ENCODE measurements at places on chromosomes 5 and 9.

- peak; percentile 16 for DNase-seq
Observed at GRCh38 chr5:177519463-177520235, 2.9 kb upstream of the DDX41 start.

DNA sequence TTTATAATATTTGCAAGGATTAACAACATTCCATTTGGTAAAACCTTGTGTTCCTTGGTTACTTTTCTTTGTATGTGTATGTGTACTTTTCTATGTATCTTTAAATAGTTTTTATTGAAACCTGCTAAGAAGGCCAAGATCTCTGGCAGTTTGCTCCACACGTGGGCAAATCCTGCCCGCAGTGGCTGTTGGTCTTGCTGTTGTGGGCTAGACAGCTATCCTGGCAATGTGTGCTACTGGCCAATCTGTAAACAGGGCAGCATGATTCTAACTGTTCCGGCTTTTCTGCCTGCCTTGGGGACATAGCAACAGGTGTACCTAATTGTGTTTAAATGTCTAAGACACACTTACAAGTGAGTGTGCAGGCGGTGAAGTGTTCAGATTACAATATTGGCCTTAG lies 286.6 kb downstream of the RFX3 start:
- no peak for DNase-seq

DNA sequence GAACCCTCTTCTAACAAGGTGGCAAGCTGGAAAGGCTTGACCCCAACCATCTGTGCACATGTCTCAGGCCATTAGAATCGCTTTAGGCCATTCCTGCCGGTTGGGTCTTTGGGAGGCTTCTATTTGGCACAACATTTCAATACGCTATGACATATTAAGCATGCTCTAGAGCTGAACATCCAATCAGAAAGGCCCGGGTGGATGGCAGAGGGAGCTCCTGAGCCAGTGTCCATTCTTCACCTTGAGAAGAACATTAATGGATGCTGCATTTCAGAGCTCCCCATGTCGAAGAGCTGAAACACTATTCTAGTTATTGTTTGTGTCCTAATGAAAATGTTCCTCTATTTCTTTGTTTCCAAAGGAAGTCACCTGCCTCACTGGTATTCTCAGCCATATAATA lies 12.8 kb downstream of the SPATA9 start:
- no peak for DNase-seq

DNA sequence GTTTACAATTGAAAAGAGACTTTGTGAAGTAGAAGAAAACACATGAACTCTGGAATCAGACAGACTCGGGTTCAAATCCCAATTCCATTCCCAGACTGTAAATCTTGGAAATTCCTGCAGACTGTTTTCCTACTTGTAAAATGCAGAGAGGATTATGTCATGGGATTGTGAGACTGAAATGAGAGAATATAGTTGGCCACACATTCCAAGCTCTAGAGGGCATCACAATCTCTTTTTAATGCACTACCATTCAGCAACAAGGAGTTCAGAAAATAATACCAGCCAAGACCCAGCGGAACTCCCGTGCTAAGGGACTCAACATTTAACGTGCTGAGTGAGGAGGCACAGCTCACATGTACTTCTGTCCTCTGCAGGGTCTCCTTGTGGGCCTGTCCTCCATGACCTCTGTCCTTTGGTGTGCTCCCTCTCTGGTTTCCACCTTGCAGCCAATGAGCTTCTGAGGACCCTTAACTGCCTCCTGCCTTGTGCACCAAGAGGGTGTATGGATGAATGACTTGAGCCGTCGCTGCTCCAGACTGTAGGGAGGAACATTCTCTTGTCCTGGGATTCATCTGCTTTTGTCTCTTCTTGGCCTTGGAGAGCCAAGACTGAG lies 263.5 kb downstream of the NTRK2 start:
- no peak for DNase-seq

DNA sequence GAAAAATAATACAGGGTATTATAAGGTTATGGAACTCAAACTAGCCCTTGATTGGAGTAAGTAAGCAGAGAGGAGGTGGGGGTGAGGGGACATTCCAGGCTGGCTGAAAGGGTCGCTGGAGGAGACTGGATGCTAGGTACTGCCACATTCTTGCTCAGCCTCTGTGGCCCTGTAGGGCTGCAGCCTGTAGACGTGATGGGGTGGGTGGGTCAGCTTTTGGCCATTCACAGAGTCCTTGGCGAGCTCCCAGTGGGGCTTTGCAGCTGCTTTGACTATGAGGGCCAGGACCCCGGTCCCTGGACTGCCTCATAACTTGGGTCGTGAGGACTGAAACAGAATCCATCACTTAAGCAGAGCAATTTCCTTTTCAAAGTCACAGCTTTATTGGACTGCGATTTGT lies 4.2 kb upstream of the GDNF start:
- DNase-seq, result no peak

GRCh38 chr9:70502690-70503089 lies 88.2 kb upstream of the KLF9 start:
- DNase-seq, result no peak

DNA sequence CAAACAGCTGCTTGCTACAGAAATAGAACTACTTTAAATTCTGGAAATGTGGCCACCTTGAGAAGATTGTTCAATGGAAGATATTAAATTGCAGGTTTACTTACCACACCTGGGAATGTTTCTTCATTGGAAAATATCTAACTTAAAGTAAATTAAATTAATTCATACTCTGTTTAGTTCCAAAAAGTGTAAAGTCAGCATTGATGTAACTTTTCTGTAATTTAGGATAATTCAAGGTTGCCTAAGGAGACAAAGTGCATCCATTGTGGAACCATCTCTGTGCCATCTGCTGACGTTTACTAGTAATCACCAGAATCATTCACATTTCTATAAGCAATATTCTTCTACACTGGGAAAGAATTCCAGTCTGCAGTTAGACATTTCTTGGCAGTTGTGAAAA lies 53.0 kb downstream of the FAM170A start:
- DNase-seq, result no peak
